Stimulated activated CD4-positive, alpha-beta T cell treated with anti-CD3 and anti-CD28 coated beads, Interleukin-15, amount 100 ng/mL, for 48 hours (primary cell): ENCODE measurements at places on chromosomes 6 and 20.

DNA sequence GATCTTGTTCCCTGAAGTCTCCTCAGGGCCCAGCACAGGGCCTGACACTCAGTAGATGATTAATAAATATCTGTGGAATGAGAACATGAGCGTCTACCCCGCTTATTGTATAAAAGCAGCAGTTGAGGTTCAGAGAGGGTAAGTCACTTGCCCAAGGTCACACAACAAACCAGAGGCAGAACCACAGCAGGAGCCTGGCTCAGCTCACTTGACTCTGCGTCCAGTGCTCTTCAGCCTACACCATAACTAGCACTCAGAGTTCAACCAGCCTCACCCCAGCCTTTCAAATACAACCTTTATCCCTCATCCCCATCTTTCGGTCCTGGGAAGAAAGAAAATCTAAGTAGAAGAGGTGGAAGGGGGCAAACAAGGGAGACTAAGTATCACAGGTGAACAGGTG is 24.9 kb upstream of the NOL4L start:
- no peak for DNase-seq

DNA sequence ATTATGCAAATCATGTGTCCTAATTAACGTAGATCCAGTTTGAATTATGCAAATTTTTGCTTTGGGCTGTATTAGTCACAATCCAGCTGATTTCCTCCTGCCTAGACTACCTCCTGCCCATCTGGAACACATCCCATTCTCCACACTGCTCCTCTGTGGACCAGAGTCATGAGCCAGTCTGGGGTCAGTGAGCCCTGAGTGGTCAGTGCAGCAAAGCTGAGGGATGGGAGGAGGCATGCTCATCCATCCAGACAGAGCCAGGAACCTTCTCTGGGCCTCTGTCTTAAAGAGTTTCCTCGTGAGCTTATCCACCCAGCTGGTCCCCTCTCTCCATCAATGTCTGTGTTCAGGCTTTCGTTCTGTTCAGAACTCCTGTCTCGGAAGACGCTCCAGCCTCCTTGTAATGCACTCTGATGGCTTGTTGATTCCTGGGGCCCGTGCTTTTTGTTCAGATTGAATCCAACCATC is 747.8 kb downstream of the PTPRT start:
- DNase-seq = no peak

DNA sequence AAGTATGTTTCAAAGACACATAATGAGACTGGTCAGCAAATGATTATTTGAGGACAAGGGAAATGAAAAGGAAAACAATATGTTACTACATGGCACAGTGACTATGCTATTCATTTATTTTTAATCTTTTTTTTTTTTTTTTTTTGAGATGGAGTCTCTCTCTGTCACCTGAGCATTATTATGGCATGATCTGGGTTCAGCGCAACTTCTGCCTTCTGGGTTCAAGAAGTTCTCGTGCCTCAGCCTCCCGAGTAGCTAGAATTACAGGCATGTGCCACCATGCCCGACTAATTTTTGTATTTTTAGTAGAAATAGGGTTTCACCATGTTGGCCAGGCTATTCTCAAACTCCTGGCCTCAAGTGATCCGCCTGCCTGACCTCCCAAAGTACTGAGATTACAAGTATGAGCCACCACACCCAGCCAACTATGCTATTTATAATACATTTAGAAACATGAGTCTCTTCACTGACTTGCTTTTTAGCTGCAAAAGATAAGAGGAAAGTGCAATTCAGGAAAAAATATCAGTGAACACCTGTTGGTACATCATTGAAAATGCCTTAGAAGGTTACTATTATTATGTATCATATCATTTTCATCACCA is 3.4 kb downstream of the CALHM4 start:
- no peak for DNase-seq

- DNase-seq = no peak
Observed at GRCh38 chr6:25542984-25543910, 108.8 kb upstream of the SCGN start.

- DNase-seq = no peak
Observed at GRCh38 chr6:152502421-152503188, 134.6 kb downstream of the SYNE1 start.

- DNase-seq = no peak
Observed at GRCh38 chr6:159695984-159696383, 2.9 kb upstream of the SOD2 start.
